ENCODE measurements at places on chromosomes 12 and 14.

GRCh38 chr12:98470469-98471082, 44.8 kb upstream of the TMPO start:
- no peak for DNase-seq

- DNase-seq, result peak; percentile 89
Measured at GRCh38 chr14:60164712-60165546, at the start of gene DHRS7. Gene DHRS7 (minus strand): TSS chr14:60165398. CDS start chr14:60165309, 89 bp downstream.

- DNase-seq, result no peak
Measured at GRCh38 chr12:49019443-49020324, 1.1 kb upstream of the PRKAG1 start.

DNA sequence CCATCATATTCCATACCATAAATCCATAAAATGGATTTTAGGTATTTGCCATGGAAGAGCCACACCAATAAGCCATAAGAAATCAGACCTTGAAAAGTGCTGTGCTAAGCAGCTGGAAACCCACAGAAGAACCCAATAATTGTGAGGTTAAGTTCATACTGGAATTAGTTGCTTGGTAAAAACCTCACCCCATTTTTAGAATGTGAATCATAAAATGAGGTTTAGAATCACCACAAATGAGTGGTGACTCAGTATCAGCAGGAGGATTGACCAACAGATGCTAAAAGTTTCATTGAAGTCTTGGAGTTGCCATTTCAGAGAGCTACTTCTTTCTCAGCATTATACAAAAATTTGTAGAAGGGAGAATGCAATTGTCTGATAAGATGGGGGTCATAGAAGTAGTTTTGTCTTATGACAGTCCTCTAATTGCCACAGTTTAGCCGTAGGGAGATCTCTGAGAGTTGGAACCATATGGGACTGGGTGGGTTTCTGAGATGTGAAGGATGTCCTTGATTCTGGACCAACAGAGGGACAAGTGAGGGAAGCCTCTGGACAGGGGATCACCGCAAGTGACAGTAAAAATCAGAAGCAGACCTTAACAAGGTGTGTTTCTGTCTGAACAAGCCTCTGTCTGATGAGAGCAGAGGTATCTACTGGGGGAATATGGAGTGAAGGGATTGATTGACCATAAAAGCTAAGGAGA, 1.4 kb upstream of the STON2 start:
- DNase-seq, result peak; percentile 7

DNA sequence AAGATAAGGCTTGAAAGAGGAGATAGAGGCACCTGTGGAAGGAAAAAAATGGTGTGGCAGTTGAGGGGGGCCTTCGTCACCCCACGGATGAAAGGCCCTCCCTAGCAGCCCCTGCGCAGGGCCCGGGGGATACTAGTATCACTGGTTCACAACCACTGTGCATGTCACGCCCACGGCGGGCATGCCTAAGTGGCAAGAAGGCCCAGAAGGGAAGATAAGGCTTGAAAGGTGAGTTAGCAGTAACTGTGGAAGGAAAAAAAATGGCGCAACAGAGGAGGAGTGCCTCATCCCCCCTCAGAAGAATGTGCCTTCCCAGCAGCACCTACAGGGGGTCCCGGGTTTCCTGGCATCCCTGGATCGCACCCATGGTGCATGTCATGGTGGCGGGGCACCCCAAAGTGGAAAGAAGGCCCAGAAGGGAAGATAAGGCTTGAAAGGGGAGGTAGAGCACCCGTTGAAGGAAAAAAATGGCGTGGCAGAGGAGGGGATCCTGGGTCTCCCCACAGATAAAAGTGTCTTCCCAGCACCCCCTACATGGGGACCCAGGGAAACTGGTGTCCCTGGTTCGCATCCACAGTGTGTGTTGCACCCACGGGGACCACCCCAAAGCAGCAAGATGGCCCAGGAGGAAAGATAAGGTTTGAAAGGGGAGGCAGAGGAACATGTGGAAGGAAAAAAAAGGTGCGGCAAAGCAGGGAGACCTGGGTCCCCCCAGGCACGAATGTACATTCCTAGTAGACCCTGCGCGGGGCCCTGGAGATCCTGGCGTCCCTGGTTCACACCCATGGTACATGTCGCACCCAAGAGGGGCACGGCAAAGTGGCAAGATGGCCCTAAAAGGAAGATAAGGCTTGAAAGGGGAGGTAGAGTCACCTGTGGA, 279.2 kb downstream of the ALG10 start:
- no peak for DNase-seq

- DNase-seq, result no peak
Measured at GRCh38 chr14:60266021-60266937, 17.3 kb downstream of the PPM1A start.
